ENCODE measurements at places on chromosomes 3 and 15.

- DNase-seq: no peak
Measured at GRCh38 chr15:81502439-81502838, 128.4 kb upstream of the TMC3 start.

DNA sequence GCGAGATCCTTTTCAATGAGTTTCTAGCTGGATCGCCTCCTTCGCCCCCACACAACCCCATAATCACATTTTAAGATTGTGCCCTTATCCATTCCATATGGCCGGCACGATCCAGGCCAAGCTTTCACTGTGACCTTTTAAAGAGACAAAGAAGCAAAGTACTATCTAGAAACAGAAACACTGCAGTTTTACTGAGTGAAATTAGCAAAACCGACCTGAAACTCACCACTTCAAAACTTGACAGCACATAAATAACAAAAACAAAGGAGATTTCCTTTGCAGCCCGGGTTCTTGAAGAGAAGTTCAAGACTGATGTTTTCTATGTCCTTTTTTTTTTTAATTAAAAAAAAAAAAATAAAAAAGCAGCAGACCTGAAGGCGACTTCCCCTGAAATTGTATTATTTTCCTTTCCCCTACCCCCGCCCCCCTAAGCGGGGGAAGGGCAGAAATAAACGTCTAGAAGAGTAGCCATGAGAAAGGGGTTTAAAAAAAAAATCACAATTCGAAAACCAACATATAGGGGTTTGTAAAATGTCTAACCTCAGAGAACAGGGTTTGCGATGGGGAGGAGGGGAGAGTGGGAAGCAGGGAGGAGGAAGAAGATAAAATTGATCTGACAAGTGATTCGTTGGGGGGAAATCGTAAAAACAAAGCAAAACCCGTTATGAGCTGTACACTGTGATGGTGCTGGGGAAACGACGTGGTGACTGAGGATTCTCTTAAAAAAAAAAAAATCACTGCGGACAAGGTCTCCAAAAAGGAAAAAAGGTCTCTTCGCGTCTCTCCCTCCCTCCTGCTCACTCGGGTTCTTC is 1.5 kb downstream of the SATB1 start:
- DNase-seq: no peak

DNA sequence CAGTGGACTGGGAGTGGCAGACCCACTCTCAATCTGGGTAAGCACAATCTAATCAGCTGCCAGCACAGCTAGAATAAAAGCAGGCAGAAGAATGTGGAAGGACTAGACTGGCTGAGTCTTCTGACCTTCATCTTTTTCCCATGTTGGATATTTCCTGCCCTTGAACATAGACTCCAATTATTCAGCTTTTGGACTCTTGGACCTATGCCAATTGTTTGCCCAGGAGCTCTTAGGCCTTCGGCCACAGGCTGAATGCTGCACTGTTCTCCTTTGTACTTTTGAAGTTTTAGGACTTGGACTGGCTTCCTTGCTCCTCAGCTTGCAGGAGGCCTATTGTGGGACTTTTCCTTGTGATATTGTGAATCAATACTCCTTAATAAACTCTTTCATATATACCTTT is 477.7 kb upstream of the ZNF385D start:
- no peak for DNase-seq

- DNase-seq: no peak
Measured at GRCh38 chr15:88697276-88697675, 58.5 kb downstream of the ISG20 start.

DNA sequence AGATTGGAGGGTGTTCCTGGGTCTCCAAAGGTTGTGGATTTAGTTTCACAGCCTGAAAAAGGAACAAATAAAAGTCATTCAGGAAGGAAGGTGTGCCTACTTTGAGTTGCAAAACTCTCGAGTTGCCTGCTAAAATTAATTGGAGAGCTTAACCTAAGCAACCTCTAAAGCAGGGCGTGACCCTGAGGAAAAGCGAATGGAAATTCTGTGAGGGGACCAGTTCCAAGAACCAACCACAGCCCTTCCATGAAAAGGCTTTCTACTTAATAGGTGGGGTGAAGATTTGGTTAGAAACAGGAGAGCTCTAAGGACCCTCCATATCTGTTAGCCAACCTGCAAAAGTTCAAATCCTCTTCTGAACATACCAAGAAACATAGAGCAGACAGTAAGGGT is 1.5 kb downstream of the CD80 start:
- no peak for DNase-seq

- no peak for DNase-seq
Measured at GRCh38 chr3:24944805-24945520, 450.3 kb upstream of the THRB start.
